Stomach (tissue), 19 donors: ENCODE measurements at places on chromosomes 7 and 10. TPM values are rescaled to one million over a fixed set of nuclear protein-coding genes. Genes with fewer than 3 reads are reported as not detected.

- peaks cover 18% of the 10 kb centered on the region for H3K4me1 ChIP-seq
- no peaks in the 10 kb centered on the region for H3K36me3 ChIP-seq
- no peak for DNase-seq
- H3K27me3 ChIP-seq, result no peaks in the 10 kb centered on the region
- H3K4me3 ChIP-seq, result no peak overlapping the region
- H3K27ac ChIP-seq, result no peak overlapping the region
Observed at GRCh38 chr10:5895365-5895764, 5.3 kb downstream of the FBH1 start.

DNA sequence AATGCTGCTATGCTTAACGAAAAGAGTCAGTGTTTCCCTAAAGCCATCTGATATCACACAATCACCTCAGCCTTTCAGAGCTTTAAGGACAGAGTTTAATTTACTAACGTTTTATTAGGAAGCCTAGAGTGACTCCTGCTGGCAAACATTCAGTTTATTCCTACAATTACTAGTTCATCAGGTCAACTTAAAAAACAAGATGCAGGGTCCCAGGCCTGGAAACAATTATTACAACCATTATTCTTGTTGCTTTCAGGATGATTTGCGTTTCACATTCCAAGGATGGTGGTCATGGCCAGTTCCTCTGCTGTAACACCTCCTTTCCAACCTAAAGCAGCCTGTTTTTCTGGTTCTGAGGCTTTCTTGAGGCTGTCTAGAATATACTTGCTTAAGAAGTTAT, 1.5 kb upstream of the FAM53B start:
- no peaks in the 10 kb centered on the region for H3K27me3 ChIP-seq
- no peak for DNase-seq
- H3K27ac ChIP-seq, result peak overlapping the region; percentile 90
- H3K4me1 ChIP-seq, result peaks cover 32% of the 10 kb centered on the region
- no peaks in the 10 kb centered on the region for H3K36me3 ChIP-seq

Gene NXPH1
- not detected for total RNA-seq

DNA sequence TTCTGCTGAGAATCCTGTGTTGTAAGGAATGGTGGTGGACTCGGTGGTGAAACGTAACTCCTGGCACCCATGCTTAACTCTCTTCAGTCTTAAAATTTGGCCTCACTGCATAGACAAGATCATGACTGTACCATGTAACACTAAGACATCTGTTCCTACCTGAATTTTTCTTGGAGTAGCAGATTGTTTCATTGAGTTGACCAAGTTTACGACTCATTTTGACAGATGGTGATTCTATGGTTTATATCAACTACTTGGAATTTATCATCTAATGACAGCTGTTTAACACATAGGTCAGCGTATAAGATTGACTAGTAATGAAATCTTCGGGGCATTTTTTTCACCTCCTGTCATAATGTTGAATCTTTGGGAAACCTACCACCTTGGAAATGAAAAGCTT, 184.2 kb downstream of the CELF2 start:
- peaks cover 21% of the 10 kb centered on the region for H3K4me1 ChIP-seq
- H3K27ac ChIP-seq, result no peak overlapping the region
- H3K27me3 ChIP-seq, result no peaks in the 10 kb centered on the region
- H3K36me3 ChIP-seq, result peaks cover 9% of the 10 kb centered on the region

GRCh38 chr7:79828866-79829265, 305.8 kb upstream of the GNAI1 start:
- no peaks in the 10 kb centered on the region for H3K27me3 ChIP-seq
- no peaks in the 10 kb centered on the region for H3K4me1 ChIP-seq
- H3K27ac ChIP-seq, result no peak overlapping the region
- H3K36me3 ChIP-seq, result no peaks in the 10 kb centered on the region
- DNase-seq, result no peak

- H3K27ac ChIP-seq, result no peak overlapping the region
- no peak for DNase-seq
- H3K4me3 ChIP-seq, result no peak overlapping the region
- H3K27me3 ChIP-seq, result no peaks in the 10 kb centered on the region
- H3K36me3 ChIP-seq, result peaks cover 21% of the 10 kb centered on the region
Observed at GRCh38 chr10:102425444-102425843, 4.8 kb downstream of the FBXL15 start.

GRCh38 chr7:151385626-151386300, 24.1 kb downstream of the WDR86 start:
- peaks cover 45% of the 10 kb centered on the region for H3K27me3 ChIP-seq
- no peaks in the 10 kb centered on the region for H3K36me3 ChIP-seq
- no peak overlapping the region for H3K4me3 ChIP-seq
- no peak overlapping the region for H3K27ac ChIP-seq
- H3K4me1 ChIP-seq, result peaks cover 23% of the 10 kb centered on the region

DNA sequence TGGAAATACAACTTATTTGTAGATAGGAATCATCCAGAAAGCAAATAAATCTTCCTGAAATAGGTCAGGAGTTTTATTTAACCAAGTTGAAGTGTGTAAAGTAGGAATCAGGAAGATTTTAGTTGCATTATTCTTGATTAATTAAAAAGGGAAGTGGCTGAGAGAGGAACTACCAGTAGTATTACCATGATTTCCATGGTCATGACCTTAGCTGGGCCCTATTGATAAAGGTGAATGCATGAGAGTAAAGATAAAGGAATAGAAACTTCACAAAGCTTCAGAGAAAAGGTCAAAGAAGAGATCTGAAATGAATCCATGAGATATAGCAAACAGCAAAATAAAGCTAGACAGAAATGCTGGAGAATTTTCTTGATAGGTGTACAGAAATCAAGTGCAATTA, 46.2 kb upstream of the DLX6 start:
- no peaks in the 10 kb centered on the region for H3K36me3 ChIP-seq
- H3K4me1 ChIP-seq, result no peaks in the 10 kb centered on the region
- H3K4me3 ChIP-seq, result no peak overlapping the region
- DNase-seq, result no peak
- peaks cover 9% of the 10 kb centered on the region for H3K27me3 ChIP-seq
- H3K27ac ChIP-seq, result no peak overlapping the region

Gene ANKRD30A
- total RNA-seq, result not detected

DNA sequence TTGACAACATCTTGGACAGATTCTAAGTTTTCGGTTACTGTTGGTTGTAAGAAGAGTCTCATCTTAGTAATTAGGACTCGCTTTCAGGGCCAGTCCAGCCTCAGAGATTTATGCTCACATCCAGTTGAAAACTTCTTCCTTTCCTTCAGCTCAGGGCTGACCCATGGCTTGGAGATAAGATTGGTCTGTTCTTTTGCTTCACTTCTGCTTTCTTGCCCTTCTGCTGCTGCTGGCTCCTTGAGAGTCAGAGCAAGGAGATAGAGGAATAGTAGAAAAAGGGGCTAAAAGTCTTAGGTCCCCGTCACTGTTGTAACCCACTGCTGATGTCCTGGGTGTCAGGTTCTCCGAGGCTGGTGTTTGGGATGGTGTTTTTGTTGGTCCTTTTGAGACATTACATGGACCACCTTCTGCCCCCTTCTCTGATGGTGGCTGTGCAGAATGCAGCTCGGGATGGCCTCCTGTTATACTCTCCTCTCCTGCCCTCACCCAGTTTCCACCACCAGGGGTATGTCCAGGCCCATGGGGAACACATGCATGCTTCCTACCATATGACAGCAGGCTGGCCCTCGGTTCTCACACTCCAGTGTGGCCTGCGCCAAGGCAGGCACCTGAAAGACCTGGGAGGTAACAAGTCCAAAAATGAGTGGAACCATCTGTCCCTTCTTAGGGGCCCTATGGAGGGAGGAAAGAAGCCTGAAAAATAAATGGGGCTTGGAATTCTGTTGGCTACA, 67.8 kb upstream of the PCBD1 start:
- no peaks in the 10 kb centered on the region for H3K27me3 ChIP-seq
- H3K36me3 ChIP-seq, result no peaks in the 10 kb centered on the region
- H3K4me1 ChIP-seq, result no peaks in the 10 kb centered on the region
- no peak for DNase-seq

GRCh38 chr10:34773636-34774630, 41.2 kb downstream of the PARD3 start:
- no peaks in the 10 kb centered on the region for H3K36me3 ChIP-seq
- H3K27me3 ChIP-seq, result no peaks in the 10 kb centered on the region
- no peak for DNase-seq
- no peak overlapping the region for H3K27ac ChIP-seq

Gene KCP
- total RNA-seq, result not detected

DNA sequence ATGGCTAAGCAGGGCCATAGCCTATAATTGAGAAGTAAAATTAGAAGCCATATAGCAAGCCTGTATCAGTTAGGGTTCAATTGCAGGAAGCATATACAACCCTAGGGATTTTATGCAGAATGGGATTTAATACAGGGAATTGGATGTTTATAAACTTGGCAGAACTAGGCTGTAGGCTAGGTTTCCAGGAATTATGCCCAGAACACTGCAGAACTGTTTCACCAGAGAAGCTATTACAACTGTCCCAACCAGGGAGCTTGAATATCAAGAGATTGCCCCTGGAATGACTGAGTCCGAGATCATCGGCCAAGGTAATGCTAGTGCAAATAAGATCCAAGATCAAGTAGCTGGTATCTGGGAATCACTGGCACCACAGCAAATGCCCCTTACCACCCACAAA, 64.0 kb downstream of the PRR15 start:
- peaks cover 6% of the 10 kb centered on the region for H3K27me3 ChIP-seq
- no peaks in the 10 kb centered on the region for H3K36me3 ChIP-seq
- no peak overlapping the region for H3K27ac ChIP-seq
- peaks cover 4% of the 10 kb centered on the region for H3K4me1 ChIP-seq
- no peak for DNase-seq
